ENCODE measurements at places on chromosomes 3 and 15.

GRCh38 chr3:147371140-147371539 is 35.2 kb downstream of the ZIC4 start:
- no peak for DNase-seq

GRCh38 chr15:48631176-48631770 is 14.2 kb downstream of the FBN1 start:
- no peak for DNase-seq

- DNase-seq = no peak
These were observed 24.4 kb downstream of the CNOT10 start for GRCh38 chr3:32709346-32709745.

- DNase-seq = no peak
These were observed 7.6 kb upstream of the MUSTN1 start for GRCh38 chr3:52842424-52842823.

DNA sequence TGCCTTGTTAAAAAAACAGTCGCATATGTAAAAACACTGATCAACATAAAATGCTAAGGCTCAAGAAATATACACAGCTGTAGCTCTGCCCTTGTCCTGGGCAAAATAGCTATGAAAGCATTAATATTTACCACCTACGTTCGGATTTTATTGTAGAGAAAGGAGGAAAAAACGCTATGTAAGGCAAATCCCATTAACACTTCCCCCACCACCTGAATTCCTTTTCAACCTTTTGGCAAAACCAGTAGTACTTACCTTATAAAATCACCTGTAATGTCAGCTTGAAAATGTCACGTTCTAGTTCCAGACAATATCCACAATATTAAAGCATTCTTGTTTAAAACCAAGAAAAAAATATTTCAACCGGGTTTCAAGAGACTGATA is 3.6 kb downstream of the TRA2B start:
- DNase-seq = no peak

DNA sequence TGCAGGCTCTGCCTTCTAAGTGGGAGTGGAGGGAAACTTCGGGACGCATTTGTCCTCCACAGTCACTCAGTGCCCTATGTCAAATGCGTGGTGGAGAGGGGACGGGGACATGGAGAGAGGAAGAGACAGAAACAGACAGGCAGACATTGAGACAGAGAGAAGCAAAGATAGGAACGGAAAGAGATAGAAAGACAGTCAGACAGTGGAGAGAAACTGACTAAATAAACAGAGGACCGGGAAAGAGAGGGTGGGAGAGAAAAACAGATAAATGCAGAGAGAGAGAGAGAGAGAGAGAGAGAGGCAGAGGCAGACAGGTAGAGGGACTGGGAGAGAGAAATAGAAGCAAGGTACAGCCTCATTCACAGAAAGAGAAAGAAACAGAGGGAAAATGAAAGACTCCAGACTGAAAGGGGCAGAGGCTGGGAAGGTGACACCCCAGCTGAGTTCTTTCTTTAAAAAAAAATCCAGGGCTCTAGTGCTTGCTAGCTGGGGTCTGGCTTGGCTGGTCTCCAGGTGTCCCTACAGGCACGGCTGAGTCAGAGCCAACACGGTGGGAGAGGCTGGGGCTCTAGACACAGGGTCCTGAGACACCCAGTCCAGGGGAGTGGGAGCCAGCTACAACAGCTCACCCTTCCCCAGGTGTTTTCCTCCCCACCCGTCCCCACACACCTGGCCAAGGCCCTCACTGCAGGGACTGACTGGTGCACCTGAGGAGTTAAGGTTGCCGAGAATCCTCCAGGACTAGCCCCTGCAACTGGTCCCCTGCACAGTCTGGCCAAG is 506.1 kb upstream of the PROK2 start:
- no peak for DNase-seq

DNA sequence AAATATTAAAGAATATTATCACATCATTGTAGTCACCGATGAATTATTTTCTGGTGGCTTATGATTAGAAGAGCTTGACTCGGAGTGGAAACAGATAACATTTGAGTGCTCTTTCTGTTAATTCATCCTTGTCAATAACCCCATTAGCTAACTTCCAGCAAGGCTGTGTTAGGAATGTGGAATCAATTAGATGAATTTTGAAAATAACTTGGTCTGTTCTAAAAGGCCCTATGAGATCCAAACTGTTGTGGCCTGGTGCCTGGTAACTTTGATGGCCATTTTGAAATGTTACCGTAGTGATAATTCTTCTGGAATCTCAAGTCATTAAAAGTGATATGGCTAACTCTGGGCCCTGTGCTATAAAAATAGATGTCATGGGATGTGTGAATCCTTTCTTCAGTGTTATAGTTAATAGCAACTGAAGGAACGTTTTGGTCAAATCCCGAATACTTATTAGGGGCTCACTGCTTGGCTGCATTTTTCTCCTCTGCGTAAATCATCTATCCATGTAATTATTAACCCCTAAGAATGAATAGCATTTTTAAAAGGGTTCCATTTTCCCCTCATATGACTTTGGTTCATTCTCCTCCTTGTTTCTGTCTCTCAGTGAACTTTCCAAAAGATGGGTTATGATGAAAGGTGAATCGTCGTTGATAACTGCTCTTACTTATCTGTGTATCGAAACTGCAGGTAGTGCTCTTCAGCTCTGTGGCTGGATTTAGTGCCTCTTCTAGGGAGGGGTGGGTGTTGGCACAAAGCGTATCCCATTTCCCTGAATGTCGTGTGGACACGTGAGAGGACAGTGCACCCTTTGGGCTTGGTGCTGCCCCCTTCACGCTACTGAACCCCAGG is 82.7 kb downstream of the IGF1R start:
- no peak for DNase-seq

DNA sequence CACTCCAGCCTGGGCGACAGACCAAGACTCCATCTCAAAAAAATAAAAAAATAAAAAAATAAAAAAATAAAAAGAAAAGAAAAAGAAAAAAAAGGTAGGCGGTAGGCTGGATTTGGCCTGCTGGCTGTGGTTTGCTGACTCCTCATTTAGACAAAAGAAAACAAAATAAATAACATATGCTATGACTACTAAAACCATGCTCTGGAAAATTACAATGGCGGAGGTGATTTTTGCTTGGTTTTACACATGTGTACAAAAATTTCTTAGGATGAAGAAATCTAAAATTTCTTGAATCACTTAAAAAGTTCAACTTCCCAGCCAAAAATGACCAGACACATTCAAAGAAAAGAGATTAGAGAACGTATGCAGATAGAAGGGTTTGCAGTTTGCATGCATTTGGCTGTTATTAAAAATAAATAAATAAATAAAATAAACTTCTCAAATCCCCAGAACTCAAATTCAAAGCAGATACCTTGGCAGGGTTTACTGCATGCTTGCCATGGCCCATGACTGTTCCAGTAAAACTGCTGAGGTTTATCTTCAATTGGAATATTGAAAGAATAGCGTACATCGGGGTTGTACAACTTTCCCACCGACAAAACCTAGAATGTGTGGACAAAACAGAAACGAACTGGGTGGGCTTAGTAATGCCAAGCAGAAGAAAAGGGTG is 65.9 kb downstream of the ADAMTS9 start:
- no peak for DNase-seq

- DNase-seq = no peak
These were observed 983.2 kb downstream of the PLOD2 start for GRCh38 chr3:145177828-145178227.

DNA sequence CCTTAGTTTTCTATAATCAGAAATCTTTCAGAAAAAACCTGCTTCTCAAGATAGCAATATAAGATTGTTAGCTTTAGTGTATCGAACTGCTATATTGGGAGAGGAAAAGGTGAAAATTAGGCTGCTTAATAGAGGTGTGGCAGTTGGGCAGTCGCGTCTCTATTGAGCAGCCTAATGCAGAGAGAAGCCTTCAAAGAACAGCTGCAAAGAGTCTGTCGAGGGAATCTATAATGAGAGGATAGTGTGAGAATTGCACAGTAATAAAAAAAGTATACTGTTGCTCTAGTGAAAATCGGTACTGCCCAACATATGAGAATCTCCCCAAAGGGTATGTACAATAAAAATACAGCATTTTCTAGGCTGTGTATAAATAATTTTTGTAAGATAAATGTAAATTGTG is 184.4 kb downstream of the TCF12 start:
- DNase-seq = no peak

GRCh38 chr15:53437985-53438841 is 321.2 kb downstream of the WDR72 start:
- no peak for DNase-seq

DNA sequence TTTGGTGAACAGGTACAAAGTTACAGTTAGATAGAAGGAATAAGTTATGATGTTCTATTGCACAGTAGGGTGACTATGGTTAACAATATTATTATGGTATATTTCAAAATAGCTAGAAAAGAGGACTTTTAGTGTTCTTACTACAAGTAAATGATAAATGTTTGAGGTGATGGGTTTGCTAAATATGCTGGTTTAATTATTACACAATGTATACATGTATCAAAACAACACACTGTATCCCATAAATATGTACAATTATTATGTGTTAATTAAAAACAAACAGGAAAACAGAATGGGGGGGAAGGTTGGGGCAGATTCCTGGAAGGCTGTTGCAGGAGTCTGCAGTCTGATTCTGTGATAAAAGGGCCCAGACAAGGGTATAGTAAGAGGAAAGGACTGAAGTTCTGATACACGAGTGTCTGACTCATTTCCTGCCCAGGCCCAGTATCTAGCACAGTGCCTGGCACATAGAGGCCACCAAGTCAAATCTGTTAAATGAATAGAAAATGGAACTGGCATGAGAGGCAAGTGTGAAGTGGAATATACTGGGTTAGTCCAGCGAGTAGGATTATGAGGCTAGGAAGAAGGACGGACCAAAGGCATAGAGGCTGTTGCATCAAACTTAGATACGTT is 7.2 kb upstream of the ENTPD3 start:
- DNase-seq = no peak

GRCh38 chr3:177596248-177596815 is 399.1 kb upstream of the TBL1XR1 start:
- no peak for DNase-seq

GRCh38 chr3:35670408-35670965 is 31.2 kb downstream of the ARPP21 start:
- no peak for DNase-seq

- DNase-seq = no peak
These were observed 92.1 kb upstream of the BHLHE40 start for GRCh38 chr3:4887177-4887576.

GRCh38 chr3:128995737-128996136 is 1.9 kb upstream of the CFAP92 start:
- DNase-seq = no peak

GRCh38 chr15:38062696-38063095 is 128.3 kb downstream of the TMCO5A start:
- DNase-seq = no peak

- DNase-seq = peak; percentile 20
These were observed 18.7 kb upstream of the PTPN9 start for GRCh38 chr15:75597667-75598341.

DNA sequence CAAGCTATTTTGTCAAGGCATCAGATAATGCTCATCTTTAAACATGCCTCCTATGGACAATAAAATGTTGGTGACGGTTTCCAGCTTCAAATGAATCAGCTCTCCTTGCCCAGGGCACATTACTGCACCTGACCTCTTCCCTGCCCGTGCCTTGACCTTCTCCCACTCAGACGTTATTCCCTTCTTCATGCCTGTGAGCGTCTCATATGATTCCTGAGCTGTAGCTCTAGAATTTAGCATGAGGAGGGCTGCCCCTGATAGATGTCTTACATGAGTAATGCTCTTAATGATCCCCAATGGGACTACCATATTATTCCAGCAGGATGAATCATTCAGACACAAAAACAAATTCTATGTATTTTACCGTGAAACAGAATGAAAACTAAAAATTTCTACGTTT is 762.7 kb downstream of the ROBO1 start:
- DNase-seq = no peak

DNA sequence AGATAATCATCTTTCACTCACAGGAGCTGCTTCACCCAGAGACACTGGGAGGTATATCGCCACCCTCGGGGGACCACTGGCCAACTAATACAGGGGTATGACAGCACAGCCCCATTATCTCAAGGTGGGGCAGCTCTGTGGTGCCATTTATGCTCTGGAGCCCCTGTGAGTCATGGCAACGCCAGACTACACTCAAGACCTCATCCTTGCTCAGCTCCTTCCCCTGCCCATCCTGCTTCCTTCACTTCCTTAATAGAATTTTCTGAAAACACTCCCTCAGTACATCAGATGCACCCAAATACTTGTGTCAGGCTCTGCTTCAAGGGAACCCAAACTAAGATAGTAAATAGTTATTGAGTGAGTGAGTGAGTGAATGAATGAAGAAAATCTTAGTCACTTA is 45.7 kb downstream of the TRIM42 start:
- DNase-seq = no peak

GRCh38 chr3:177193688-177194268 is 3.5 kb downstream of the TBL1XR1 start:
- no peak for DNase-seq

DNA sequence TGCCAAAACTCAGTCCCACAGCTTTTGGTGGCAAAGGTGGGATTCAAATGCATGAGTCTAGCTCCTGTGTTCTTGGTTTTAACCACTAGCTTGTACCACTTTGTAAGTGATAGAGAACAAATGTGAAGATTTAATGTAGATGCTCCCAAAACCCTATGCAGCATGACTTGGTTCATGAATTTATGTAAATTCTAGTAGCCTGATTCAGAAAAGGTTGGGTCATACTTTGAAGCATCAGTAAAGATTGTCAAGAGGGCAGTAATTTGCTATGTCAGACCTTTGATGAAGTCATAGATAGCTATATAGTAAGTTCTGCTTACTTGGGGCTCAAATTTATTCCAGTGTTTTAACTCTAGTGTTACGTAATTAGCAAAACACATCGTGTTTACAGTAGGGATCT is 75.6 kb downstream of the VPS8 start:
- DNase-seq = no peak

DNA sequence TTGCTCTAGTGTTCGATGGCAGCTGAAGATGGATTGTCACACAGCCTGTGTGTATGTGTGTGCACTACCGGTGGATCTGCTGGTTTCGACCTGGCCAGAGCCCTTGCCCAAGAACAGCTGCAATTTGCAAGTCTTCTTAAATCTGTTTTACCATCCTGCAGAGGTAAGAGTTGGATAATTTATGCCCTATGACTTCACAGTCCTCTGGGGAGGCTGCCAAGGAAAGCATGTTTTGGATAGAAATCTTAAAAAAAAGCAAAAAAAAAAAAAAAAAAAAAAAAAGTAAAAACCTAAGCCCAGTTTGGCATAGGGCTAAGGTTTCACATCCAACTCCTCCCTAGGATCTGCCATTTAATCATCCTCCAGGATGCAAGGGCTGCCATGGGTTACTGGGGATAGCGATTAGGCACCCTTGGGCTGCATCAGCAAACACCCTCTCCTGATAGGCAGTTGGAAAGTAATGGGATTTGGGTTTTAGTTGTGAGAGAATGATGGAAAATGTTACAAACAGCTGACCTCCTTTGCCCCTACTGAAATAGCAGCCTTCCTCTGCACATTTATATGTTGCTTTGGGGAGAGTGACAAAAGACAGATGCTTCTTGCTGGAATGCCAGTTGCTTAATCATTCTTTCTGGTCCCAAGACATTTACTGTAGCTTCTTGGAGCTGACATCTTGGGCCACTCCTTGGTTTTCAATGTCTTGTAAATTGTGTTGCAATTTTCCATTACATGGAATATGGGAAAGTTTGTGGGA is 35.4 kb downstream of the CD200R1L start:
- no peak for DNase-seq

GRCh38 chr3:30741889-30742288 is 135.5 kb downstream of the TGFBR2 start:
- no peak for DNase-seq

- DNase-seq = no peak
These were observed 11.6 kb downstream of the LPP start for GRCh38 chr3:188165596-188165995.

- peak; percentile 44 for DNase-seq
These were observed 20.5 kb downstream of the SLC35A5 start for GRCh38 chr3:112582244-112582874.

GRCh38 chr3:178182337-178182779 is 353.9 kb upstream of the KCNMB2 start:
- DNase-seq = no peak
